ENCODE measurements at places on chromosomes 3 and 15. TPM values are rescaled to one million over a fixed set of nuclear protein-coding genes. Genes with fewer than 3 reads are reported as not detected.

DNA sequence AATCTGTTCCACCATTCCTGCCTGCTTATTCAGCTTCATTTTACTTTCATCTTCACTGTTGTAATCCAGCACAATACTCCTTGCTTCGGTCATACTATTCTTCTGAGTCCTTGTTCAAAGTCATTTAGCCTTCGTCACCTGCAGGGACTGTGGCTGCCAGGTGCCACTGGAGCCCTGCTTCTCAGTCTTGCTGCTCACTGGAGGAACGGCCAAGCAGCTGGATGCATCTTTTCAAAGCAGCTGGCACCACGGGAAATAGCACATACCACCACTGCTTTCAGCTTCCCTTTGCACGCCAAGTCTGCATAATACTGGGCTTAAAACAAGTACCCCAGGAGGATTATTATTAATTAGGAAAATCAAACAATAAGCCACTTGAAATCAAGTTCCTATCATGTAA lies 287.6 kb downstream of the BCHE start:
- no peak overlapping the region for H3K27ac ChIP-seq
- H3K36me3 ChIP-seq = no peaks in the 10 kb centered on the region
- H3K27me3 ChIP-seq = no peaks in the 10 kb centered on the region
- no peak for DNase-seq
- no peaks in the 10 kb centered on the region for H3K4me1 ChIP-seq

- H3K27me3 ChIP-seq = no peaks in the 10 kb centered on the region
- peaks cover 36% of the 10 kb centered on the region for H3K36me3 ChIP-seq
- H3K4me3 ChIP-seq = peak overlapping the region; percentile 1
- DNase-seq = no peak
Measured at GRCh38 chr3:51962854-51963530, 4.3 kb downstream of the PCBP4 start.

Gene BHLHE40
- polyA plus RNA-seq = 33.5 TPM

Gene PTPN23
- 15.9 TPM for polyA plus RNA-seq

Gene GDPGP1
- polyA plus RNA-seq = 5.9 TPM

Gene SEMA3G
- polyA plus RNA-seq = 6.2 TPM

Gene CCR9
- polyA plus RNA-seq = 0.03 TPM

Gene ISLR2
- polyA plus RNA-seq = 1.2 TPM

Gene TCAIM
- 26.4 TPM for polyA plus RNA-seq

Data from psoas muscle (tissue), 8 donors.